MG63 (cell line): ENCODE measurements at places on chromosomes 3 and 15. TPM values are rescaled to one million over a fixed set of nuclear protein-coding genes. Genes with fewer than 3 reads are reported as not detected.

- DNase-seq: no peak
Observed at GRCh38 chr15:94610069-94610468, 378.7 kb downstream of the MCTP2 start.

DNA sequence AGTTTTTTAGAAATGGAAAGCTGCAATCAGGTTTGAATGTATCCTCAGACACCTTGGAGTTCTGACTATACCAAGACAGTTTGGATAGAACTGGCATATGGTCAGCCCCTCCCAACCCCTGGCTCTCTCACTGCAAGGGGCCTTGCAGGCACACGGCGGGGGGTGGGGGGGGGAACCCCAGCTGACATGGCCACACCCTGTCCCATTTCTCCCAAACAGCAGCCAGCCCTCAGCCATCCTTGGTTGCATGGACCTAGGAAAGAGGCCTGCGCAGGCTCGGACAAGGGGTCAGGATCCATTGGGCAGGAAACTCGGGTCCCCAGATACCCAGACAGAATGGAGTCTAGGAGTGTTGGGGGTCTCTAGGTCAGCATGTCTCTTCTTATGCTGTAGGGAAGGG, 14.5 kb downstream of the CAND2 start:
- DNase-seq: no peak

- DNase-seq: no peak
Observed at GRCh38 chr3:182794455-182795388, 1.4 kb downstream of the ATP11B start.

DNA sequence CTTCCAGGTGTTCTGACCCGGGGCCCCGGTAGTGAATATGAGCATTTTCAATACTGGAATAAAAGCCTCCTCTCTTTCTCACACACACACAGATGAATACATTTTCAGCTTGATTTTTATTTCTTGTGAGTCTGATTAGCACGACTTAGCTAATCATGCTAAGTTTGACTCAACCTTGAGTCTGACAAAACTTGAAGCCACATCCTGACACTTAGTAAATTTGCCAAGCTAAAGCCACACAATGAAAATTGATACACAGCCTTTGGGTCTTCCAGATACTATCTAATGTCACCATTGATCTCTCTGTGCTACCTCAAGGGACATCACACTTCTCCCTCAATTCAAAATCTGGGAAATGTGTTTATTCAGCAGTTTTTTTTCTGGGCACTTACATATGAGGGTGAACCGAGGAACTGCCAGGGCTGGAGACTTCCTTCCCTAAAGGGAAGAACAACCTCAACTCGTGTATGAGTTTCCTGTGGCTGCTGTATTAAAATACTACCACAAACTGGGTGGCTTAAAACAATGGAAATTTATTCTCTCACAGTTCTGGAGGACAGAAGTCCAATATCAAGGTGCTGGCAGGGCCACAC, 18.6 kb downstream of the TMEM266 start:
- DNase-seq: no peak

DNA sequence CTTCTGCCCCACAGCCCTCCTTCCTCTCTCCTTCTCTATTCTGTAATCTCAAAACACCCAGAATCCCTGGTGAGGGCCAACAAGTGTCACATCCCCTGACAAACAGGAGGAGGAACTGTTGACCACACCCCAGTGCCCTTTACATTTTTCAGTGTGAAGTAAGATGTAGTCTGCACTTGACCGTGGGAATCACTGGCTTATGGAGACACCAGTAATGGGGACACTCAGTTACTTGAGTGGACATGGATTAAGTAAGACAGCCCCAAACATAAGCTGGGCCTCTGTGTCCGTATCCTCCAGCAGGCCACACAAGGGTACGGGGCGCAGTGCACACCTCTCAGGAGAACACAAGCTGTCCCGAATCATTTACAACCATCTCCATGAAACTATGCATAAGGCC, 28.4 kb upstream of the LIMD1 start:
- DNase-seq: no peak

Gene AGTR1
- total RNA-seq: not detected in 2 replicates

Gene GOLGA6D
- total RNA-seq: not detected in 2 replicates

Gene PLSCR5
- total RNA-seq: not detected in 2 replicates
